ENCODE measurements at places on chromosomes 5 and 9.

GRCh38 chr9:125239631-125240597 is 1.2 kb downstream of the HSPA5 start:
- DNase-seq = no peak

- no peak for DNase-seq
Measured at GRCh38 chr9:76691517-76692313, 72.5 kb upstream of the PCA3 start.

DNA sequence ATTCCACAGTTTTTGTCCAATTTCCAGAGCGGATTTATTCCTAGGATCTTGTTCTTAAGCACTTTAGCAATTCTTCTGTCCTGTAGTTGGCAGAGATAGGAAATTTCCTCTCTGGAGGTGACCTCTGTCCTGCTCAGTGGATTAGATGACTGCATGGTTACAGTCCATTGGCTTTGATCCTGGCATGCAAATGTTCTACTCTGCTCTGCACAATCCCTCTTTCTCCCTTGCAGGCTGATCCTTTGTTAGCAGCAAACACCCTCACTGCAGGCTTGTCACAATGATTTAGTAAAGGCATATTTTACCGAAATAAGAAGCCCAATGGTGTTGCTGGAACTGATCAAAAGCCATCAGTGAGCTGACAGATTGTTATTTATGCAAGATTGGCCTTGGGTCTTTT is 243.8 kb downstream of the COX7C start:
- DNase-seq = no peak

DNA sequence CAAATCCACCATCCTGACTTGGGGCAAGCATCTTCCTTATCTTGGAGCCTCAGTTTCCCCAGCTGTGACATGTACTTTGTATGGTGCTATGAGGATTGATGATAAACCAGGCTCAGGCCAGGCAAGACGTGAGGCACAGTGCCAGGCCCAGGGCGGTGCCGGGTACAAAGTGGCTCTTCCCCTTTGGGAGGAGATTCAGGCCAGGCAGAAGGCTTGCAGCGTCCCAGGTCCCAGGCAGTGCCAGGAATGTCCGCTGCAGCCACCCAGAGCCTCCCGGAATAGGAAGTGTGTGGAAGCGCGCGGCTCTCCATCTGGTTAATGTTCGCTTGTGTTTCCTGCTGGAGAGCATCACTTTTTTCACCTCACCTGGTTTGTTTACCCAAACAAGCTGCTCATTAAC is 12.6 kb upstream of the DENND1A start:
- DNase-seq = no peak

- DNase-seq = no peak
Measured at GRCh38 chr9:89969156-89969675, 364.4 kb downstream of the GADD45G start.

DNA sequence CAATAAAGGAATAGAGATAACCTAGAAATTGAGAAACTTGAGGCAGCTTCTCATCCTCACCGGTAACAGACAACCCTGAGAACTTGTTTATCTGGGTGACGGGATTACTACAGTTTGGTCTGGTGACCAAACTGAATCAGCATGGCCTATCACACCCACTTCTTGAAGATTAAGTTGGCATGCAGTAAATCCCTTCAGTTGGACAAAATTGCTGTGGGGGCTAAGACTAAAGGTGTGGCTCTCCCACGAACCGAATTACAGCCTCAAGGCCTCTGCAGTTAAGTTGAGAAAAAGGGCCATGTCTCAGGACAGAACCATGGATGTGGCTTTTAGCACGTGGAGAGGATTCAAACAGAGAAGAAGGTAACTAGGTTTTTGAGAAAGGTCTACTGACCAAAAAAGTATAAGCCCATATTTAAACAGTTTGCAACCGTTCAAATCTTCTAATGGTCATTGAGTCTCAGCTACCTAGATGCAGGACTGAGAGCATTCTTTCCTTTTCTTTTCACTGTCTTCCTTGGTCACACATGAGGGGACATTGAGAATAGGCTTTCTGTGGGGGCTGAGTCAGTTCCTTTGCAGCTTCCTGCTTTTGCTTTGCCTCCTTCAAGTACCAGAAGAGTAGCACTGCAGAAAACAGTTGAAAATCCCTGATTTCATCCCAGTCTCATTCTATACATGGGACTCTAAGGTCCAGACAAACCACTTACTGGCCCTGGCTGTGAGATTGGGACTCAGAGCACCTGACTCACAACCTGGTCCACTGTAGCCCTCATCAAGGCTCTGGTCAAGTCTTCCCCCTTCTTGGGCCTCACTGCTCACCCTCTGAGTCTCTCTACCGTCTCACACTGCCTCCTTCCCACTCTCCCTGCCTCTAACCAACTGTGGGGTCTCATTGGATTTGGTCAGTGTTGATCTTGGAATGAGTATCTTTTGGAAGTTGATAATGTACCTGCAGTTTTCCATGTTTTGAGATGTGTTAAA is 30.9 kb downstream of the PDE6A start:
- no peak for DNase-seq

DNA sequence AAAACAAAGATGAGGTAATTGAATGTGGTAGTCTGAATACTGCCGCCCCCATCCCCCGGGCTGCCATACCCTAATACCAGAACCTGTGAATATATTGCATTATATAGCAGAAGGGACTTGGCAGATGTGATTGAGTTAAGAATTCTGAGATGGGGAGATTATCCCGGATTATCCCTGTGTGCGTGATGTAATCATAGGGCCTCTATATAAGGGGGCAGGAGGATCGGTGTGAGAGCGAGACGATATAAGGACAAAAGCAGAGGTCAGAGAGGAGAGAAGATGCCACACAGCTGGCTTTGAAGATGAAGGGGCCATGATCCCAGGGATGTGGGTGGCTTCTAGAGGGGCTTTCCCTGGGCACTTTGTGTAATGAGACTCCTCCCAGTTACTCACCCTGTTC is 101.7 kb upstream of the TLE1 start:
- no peak for DNase-seq

DNA sequence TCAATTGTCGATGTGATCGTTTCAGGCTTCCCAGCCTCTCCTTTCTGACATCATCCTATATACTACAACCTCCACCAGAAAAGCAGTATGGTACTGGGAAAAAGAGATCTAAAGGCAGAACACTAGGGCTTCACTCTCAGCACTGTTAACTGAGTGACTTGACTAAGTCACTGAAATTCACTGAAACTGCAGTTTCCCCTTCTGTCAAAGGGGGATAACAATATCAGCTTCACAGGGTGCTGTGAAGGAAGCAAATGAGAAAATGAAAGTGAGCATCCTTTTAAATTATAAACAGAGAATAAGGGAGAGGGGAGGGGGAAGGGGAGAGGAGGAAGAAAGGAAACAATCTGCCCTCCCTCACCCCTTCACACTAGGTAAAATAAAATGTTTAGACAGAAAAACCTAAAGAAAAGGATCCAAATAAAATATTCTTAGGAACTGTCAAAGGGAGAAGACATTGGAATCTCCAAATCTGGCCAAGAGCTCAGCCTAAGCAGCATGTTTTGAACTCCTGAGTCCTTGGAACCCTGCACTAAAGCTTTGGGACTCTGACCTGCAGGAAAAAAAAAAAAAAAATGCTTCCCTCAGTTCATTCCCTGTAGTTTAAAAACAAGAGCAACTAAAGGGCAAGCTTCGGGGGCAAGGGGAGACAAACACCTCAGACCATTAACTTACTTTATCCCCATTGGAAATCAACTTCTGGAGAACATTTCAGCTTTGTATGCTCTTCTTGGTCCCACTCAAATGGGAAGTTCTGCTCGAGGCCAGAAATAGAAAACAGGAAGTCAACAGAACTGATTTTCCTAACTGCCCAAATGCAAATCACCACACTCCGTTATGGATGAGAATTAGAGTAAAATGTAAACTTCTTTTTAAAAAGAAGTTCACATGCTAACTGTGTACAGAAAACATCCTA is 178.3 kb downstream of the DEPDC1B start:
- no peak for DNase-seq

- no peak for DNase-seq
Measured at GRCh38 chr5:178399701-178400095, 167.1 kb upstream of the PHYKPL start.

- DNase-seq = no peak
Measured at GRCh38 chr5:170633235-170634081, 129.6 kb downstream of the KCNIP1 start.

DNA sequence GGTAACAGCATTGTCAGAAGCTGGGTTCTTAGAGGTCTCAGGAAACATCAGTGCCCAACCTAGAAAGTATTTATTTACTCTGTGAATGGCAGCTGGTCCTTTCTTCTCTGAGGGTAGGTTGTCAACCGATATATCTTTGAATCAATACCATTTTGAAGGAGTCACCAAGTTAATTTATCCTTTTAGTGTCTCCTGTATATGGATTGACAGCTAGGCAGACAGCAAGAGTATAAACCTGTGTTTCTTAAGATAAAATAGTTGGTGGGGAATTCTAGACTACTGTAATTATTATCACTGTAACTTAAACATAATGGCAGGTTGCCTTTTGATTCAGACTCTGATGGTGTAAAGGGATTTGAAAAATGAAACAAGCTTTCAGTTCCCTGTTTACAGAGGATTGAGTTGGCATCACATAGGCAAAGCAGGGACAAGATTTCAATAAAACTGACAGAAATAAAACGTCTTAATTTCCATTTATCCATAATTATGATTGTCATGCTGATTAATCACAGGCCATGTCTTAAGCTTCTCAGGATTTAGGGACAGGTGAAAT is 190.8 kb upstream of the HAPLN1 start:
- DNase-seq = no peak

- DNase-seq = no peak
Measured at GRCh38 chr5:150503386-150503785, 4.5 kb upstream of the NDST1 start.

- no peak for DNase-seq
Measured at GRCh38 chr9:25519286-25519685, 159.0 kb downstream of the TUSC1 start.

DNA sequence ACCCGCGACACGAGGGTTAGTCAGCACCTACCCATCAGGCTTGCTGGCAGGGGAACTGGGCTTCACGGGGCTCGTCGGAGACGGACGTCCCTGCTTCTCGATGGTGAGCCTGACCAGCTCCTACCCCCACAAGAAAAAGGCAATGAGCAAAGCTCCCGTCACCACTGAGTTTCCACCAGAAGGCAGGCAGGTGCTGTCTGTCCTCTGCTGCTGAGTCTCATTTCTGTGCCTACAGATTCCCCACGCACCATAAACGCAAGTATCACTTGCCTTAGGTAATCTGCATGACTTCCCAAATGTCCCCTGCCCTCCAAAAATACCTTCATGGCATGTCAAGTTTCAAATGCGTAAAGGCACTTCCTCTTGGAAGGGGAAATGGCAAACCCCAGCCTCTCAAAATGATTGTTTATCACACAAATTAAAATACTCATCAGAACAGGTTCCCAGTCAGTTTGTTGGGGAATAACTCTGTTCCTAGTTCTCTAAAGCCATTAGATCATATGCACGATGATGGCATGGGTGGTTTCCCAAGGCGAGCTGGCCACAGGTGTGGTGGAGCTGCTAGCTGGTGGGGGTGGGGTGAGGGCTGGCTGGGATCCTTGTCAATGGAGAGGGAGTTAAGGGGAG is 85.0 kb downstream of the PRRT1B start:
- DNase-seq = no peak

- DNase-seq = no peak
Measured at GRCh38 chr5:107634981-107635848, 35.5 kb downstream of the EFNA5 start.

DNA sequence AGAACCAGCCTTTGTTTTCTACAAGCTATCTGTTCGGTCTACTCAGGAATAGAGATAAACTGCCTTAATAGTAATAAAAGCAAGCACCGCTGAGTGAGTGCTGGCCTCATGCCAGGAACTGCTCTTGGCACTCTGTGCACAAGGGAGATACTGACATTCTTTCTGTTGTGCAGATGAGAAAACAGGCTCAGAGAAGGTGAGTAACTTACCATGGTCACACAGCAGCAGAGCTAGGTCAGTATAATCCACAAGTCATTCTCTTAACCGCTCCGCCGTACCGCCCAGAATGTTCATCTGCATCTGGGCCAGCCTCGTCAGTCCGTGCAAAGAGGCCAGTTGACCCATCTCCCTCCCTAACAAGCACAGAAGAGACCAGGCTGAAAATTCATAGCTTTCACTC is 27.4 kb downstream of the QRFP start:
- no peak for DNase-seq
